Activated naive CD8-positive, alpha-beta T cell treated with anti-CD3 and anti-CD28 coated beads for 36 hours (primary cell): ENCODE measurements at places on chromosomes 5 and 9. TPM values are rescaled to one million over a fixed set of nuclear protein-coding genes. Genes with fewer than 3 reads are reported as not detected.

GRCh38 chr5:96807075-96807654 is 580 bp downstream of the ERAP1 start:
- DNase-seq: peak; percentile 63

DNA sequence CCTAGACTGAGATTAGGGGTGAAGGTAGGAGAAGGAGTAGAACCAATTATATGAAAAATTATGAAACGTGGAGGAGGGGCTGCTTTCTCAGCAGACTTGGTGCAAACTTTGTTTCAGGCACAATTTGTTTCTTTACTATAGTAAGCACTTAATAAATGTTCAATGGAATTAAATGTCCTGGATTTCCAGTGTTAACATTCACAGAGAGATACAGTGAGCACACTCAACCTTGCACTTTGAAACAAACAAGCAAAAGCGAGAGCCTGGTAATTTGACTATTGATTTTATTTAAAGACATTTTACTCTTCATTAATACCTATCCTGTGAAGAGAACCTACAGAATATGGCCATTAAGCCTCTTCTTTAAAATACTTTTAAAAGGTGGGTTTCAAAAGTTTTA is 933 bp downstream of the LECT2 start:
- DNase-seq: no peak

- DNase-seq: no peak
These were observed 1172.9 kb downstream of the CDH12 start for GRCh38 chr5:21680196-21680595.

- no peak for DNase-seq
These were observed 73.9 kb downstream of the RMI1 start for GRCh38 chr9:84054341-84055010.

GRCh38 chr9:15116130-15116580 is 190.9 kb downstream of the TTC39B start:
- DNase-seq: no peak

GRCh38 chr5:187042-187431 is 4.3 kb upstream of the LRRC14B start:
- no peak for DNase-seq

DNA sequence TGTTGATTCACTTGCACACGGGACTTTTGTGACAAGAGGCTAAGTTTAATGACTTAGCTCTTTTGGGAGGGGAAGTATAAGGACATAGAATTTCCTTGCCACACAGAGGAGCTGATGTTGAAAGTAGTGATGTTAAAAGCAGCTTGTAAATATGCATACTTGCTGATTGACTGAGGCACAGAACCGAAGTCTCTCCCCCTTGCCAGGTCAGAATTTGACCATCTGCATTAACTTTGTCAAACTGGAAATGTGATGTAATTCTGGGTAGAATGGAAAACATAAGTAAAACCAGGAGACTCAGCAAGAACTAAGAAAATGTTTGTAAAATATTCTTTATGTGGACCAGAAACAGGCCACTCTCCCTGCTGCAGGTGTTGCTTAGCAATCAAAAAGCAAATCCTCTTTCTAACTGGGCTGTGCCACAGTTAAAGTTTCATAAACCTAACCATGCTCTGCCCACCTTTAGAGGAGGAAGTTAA is 284.2 kb downstream of the NR3C1 start:
- no peak for DNase-seq

GRCh38 chr9:98152526-98152925 is 33.5 kb upstream of the TRIM14 start:
- DNase-seq: no peak

Gene RLN2
- total RNA-seq: 2.8 TPM

Gene MTAP
- 105 TPM for total RNA-seq
